ENCODE measurements at places on chromosomes 5 and 9.

- no peak for DNase-seq
Measured at GRCh38 chr5:21649969-21650368, 1203.2 kb downstream of the CDH12 start.

DNA sequence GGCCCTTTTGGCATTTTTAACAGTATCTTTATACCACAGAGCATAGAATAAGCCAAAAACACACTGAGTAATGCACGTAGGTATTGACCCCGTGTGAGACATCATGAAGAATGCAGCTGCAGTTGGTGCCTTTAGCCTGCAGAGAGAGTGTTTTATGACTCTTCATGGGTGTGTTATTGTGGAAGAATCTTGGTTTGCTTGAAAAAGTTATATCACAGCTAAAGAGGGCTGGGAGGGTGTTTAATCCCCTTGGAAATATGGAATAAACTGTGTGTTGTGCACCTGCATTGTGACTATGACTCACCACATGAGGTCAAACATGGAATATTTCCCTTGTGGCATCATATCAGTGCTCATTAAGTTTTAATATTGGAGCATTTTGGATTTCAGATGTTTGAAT is 458.7 kb downstream of the CDH9 start:
- DNase-seq = no peak

DNA sequence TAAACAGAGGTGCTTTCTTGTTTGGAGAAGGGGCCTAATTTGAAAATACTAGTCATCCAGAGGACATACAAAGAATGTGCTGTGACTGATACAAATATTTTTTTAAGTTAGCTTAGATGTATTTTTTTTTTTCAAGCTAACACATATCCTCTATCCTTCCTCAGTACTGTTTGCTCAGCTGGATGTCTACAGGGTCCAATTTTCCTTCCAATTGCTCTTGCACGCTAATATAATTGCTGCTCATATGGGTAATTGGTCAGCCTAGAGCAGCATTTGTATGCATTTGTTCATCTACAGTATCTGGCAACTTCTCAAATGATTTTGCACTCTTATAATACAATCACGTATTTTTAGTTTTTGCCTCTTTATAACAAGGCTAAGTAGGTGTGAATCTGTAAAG is 84.7 kb downstream of the ZDHHC21 start:
- no peak for DNase-seq

DNA sequence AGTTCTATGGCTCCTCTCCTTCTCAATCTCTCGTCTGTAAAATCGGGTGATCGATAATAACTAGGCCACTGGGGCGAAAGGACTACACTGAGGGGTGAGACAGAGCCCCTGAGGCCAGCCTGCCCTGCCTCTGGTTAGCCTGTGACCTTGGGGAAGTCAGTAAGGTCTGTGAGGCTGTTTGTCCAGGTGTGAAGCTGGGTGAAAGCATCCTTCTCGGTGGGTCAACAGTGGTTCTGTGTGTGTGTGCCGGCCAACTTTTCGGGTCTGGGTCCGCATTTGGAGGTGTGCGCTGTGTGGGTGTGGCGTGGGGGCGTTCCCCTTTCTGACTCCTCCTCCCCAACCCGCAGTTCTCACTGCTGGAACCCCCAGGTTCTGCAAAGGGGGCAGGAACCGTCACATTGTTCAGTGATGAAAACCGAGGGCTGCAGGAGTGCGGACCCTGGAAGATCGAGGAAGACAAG is 5.0 kb upstream of the RNF44 start:
- peak; percentile 69 for DNase-seq

- no peak for DNase-seq
Measured at GRCh38 chr5:140677947-140678346, 4.6 kb upstream of the DND1 start.

GRCh38 chr5:141484310-141484640 is 555 bp upstream of the PCDHGC4 start:
- DNase-seq = no peak

GRCh38 chr9:135951889-135952663 is 9.1 kb downstream of the UBAC1 start:
- DNase-seq = no peak

DNA sequence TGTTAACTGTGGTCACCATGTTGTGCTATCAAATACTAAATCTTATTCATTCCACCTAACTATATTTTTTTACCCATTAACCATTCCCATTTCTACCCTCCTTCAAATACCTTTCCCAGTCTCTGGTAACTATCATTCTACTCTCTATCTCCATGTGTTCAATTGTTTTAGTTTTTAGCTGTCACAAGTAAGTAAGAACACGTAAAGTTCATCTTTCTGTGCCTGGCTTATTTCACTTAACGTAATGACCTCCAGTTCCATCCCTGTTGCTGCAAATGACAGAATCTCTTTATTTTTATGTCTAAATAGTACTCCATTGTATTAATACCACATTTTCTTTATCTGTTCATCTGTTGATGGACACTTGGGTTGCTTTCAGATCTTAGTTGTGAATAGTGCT is 485.1 kb upstream of the CD180 start:
- DNase-seq = no peak

DNA sequence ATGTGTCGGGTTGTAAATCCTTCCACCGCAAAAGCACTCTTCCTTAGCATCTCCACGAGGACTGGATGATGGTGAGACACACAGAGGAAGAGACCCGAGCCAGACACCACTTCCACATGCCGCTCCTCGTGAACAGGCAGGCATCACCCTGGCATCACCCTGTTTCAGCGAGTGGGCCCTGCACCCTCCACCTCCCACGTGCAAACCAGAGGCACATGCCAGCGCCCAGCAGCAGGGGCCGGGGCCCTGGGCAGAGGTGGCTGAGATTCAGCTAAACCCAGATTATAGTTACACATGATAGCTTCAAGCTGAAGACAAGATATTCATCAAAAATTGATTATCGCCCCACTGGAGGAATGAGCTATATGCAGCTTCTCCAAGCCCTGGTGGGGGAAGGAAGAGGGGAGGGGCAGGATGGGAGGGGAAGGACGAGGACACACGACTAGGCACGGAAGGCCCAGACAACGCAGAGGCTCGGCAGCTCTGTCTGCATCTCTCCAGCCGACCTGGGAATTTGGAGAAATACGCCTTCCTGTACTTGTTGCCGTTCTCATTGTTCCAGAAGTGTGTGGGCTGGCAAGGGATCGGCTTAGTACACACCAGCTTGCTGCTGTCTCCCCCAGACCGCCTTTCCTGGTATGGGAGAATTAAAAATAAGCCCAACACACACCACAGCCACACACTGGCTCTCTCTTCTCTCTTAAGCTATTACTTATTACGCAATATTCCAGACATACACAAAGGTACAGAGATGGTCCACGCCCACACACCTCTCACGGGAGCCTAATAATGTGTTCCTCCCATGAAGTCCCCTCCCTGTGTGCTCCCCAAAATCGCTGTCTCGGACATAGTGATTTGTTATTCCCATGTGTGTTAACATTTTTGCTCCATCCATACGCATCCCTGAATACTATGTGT is 50.4 kb upstream of the ZNF354A start:
- no peak for DNase-seq

GRCh38 chr5:44997506-44997905 is 188.8 kb downstream of the MRPS30 start:
- DNase-seq = no peak

- DNase-seq = no peak
Measured at GRCh38 chr9:95379630-95380029, 62.1 kb upstream of the FANCC start.

DNA sequence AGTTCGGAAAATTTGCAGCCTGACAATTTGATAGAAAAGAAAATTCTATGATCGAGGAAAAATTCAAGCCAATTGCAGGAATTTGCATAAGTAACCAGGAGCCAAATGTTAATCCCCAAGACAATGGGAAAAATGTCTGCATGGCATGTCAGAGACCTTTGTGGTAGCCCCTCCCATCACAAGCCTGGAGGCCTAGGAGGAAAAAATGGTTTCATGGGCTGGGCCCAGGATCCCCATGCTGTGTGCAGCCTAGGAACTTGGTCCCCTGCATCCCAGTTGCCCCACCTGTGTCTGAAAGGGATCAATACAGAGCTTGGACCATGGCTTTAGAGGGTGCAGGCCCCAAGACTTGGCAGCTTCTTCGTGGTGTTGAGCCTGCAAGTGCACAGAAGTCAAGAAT is 1847.9 kb upstream of the ACO1 start:
- no peak for DNase-seq

DNA sequence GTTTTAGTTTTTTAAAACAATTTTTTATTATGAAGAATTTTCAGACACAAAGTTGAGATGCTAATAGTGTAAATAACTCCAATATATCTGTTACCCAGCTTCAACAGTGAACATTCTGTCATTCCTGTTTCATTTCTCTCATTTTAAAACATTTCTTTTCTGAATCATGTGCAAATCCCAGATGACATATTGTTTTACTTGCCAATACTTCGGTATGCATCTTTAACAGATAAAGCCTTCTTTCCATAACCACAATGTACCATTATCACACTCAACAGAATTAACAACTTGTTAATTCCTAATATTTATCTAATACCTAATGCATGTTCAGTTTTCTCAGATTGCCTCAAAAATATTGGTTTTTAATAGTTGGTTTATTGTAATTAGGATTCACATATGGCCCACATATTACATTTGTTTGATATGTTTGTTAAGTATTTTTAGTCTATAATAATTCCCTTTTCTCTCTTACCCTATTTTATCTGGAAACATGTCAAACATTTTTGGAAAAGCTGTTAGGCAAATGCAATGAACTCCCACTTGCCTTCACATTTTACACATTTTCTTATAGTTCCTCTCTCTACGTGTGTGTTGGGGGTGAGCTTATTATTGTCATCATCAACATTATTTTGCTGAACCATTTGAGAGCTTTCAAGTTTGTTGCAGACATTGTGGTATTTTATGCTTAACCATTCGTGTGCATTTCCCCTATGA is 58.7 kb upstream of the ANKRD55 start:
- no peak for DNase-seq

DNA sequence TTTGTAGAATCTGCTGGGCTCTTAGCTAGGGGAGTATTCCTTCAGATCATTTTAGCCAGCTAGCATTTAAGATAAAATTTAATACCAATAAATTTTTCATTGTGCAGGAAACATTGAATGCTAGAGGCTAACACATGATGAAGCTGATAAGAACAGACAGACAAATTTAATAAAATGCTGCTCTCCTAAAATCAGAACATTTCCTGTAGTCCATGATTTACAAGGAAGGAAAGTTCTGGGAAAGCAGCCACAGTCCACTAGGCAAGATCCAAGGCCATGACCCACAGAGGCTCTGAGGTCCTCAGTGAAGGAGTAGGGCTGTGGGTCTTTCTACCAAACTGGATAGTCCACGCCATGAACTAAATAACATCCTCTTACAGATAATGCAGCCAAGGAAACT is 253.0 kb downstream of the ICE1 start:
- DNase-seq = no peak

DNA sequence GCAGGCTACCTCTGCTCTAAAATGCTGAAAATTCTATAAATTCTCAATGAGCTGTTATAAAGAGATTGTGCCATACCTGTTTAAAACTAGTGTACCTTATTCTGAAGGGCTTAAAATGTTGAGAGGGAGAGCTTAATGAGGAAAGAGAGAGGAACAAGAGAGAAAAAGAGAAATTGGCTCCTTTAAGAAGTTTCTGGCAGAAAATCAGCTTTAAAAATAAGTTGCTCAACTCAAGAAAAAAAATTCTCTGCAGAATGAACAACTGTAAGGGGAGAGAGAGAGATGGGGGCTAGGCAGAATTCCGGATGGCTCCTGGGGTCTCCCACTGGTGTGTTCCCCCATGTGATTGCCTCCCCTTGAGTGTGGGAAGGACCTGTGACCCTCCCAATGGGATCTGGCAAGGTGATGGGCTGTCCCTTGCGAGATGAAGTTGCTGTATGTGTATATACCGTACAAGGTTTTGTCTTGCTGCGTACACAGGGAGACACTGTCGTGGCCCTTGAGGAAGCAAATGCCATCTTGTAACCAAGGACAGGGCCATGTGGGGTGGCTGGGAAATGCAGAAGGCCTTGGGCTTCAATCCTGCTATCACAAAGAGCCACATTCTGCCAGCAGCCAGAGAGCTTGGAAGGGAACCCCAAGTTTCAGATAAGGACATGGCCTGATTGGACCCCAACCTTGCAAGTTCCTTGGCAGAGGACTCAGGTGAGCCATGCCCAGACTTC is 64.3 kb upstream of the S1PR3 start:
- no peak for DNase-seq

DNA sequence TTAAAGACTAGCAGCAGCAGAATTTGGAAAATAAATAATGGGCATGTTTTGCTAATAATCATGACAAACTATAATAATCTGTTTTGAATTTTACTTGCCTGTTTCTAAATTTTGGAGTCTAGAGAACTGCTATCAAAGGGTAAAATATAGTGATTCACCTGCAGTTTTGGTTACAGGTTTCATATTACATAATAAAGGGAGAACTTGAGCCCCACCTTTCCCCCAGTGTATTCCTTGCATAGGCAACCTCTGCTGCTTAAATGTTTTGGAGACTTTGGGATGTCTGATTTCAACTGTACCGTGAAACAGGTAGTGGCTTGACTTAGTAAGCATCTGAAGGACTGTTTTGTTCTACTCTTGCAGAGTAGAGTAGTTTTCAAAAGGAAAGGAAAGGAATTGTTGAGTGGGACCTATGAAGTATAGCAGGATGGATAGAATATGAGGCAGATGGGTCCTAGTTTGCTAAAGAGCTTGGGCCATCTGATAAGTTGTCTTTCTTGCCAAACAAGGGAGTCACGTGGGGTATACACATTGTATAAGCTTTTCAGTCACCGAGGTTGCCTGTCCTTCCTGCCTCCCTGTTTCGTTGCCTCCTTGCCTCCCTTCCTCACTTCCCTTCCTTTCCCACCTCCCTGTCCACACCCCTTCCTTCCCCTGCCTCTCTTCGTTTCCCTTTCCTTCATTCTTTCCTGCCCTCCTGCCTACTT is 19.1 kb downstream of the CREBRF start:
- DNase-seq = no peak

DNA sequence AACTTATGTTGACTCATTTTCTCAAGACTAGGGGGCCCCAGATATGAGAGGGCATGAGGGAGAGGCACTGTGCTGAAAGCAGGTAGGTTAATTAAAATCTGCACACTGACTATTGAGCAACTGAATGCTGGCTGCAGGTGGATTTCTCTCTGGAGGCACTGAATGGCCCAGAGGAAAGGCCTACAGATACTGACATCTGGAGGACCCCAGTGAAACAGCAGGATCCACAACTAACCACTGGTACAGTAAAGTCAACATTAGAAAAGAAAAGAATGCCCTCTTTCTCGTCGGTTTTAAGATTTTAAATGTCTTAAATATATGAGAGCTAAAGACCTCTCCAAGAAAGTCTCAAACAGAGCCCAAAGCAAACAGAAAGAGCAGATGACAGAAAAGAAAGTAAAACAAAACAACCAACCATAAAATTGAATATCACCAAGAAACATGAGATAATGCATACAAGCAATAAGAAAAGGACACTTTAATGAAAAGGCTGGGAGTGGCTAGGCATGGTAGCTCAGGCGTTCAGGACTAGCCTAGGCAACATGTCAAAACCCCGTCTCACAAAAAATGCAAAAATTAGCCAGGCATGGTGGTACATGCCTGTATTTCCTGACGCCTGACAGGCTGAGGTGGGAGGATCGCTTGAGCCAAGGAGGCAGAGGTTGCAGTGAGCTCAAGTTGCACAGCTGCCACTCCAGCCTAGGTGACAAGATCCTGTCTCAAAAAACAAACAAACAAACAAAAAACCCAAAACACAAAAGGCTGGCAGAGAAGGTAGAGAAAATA is 43.3 kb downstream of the PUM3 start:
- DNase-seq = no peak
